Endothelial cell (in vitro differentiated cells): ENCODE measurements at places on chromosomes 12 and 14.

DNA sequence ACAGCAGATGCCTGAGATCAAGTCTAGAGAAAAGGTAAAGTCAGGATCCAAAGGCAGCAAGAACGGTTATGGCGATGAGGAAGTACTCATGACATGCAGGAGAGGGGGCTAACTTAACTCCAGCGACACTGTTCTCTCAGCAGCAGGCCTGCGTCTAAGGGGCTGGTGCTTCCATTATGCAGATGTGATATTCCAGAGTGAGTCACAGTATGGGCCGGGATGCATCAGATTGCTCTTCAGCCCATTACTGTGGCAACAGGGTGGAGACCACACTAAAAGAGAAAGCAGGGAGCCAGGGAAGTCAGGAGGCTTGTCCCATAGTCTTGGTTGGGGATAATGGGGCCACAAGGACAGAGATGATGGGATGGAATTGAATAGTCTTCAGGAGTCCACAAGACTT is 151.8 kb upstream of the NTF3 start:
- H3K27ac ChIP-seq = no peak overlapping the region
- no peak for DNase-seq
- H3K4me1 ChIP-seq = no peaks in the 10 kb centered on the region
- no peak overlapping the region for H3K4me3 ChIP-seq
- no peaks in the 10 kb centered on the region for H3K27me3 ChIP-seq

- DNase-seq = no peak
- H3K27me3 ChIP-seq = peaks cover 1% of the 10 kb centered on the region
- H3K27ac ChIP-seq = no peak overlapping the region
- H3K4me1 ChIP-seq = peaks cover 67% of the 10 kb centered on the region
Measured at GRCh38 chr12:62862259-62862881, 72.6 kb downstream of the PPM1H start.

DNA sequence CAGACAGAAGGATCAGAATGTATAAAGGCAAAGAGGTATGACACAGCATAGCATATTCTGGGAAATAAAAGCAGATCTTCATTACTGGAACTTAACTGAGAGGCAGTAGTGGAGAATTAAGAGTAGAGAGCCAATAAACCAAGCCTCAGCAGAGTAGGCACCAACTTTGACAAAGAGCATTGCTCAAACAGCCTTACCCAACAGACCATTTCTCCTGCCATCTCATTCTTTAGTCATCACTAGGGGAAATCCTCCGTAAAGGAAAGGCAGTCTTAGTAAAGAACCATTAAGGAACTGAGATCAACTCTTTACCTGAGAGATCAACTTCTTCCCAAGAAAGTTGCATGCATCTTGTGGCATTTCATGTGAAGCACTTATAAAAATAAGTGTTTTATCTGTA is 36.6 kb downstream of the SENP1 start:
- peaks cover 22% of the 10 kb centered on the region for H3K36me3 ChIP-seq
- no peaks in the 10 kb centered on the region for H3K4me1 ChIP-seq
- no peak for DNase-seq
- no peak overlapping the region for H3K4me3 ChIP-seq

GRCh38 chr14:59098377-59098776 is 90.1 kb upstream of the DAAM1 start:
- no peak for DNase-seq
- H3K27ac ChIP-seq = no peak overlapping the region
- peaks cover 5% of the 10 kb centered on the region for H3K4me1 ChIP-seq

- H3K27me3 ChIP-seq = no peaks in the 10 kb centered on the region
- no peaks in the 10 kb centered on the region for H3K36me3 ChIP-seq
- peak overlapping the region; percentile 44 for H3K27ac ChIP-seq
Measured at GRCh38 chr12:14665354-14666348, 30.7 kb downstream of the GUCY2C start.

GRCh38 chr12:122117979-122118378 is 39.4 kb downstream of the MLXIP start:
- no peaks in the 10 kb centered on the region for H3K27me3 ChIP-seq
- H3K4me1 ChIP-seq = peaks cover 7% of the 10 kb centered on the region
- no peak for DNase-seq
- no peak overlapping the region for H3K27ac ChIP-seq

DNA sequence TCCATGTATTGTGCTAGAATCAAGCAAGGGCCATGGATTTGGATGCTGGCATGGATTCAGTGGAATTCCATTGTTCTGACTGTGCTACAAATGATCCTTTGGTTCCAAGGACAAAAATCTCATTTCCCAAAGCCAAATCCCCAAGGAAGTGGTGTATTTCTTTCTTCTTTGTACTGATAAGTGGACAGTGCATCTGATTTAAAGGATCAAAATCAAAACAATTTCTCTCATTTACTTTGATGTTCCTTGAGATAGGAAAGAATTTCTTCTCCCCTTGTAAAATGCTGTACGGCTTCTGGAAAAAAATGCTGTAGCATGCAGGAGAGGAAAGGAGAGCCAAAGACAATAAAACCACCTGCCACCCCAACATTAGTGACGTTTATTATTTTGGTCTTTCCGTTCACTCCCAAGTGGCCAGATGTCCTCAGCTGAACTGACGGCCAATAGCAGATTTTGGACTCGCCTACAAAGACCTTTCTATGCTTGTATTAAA is 185.7 kb downstream of the PRKD1 start:
- H3K4me3 ChIP-seq = no peak overlapping the region
- H3K27me3 ChIP-seq = no peaks in the 10 kb centered on the region
- H3K4me1 ChIP-seq = peaks cover 4% of the 10 kb centered on the region
- no peak for DNase-seq
- no peak overlapping the region for H3K27ac ChIP-seq

GRCh38 chr12:90897986-90898385 is 57.0 kb downstream of the CCER1 start:
- H3K4me1 ChIP-seq = no peaks in the 10 kb centered on the region
- H3K36me3 ChIP-seq = no peaks in the 10 kb centered on the region
- no peak overlapping the region for H3K27ac ChIP-seq
- no peak for DNase-seq
- H3K27me3 ChIP-seq = peaks cover 1% of the 10 kb centered on the region

- H3K4me1 ChIP-seq = peaks cover 5% of the 10 kb centered on the region
- H3K27me3 ChIP-seq = peaks cover 10% of the 10 kb centered on the region
- H3K27ac ChIP-seq = peak overlapping the region; percentile 80
- H3K36me3 ChIP-seq = peaks cover 76% of the 10 kb centered on the region
- peak overlapping the region; percentile 89 for H3K4me3 ChIP-seq
Measured at GRCh38 chr14:91315844-91316267, 71.4 kb upstream of the GPR68 start.

- no peaks in the 10 kb centered on the region for H3K4me1 ChIP-seq
- no peak overlapping the region for H3K27ac ChIP-seq
- no peaks in the 10 kb centered on the region for H3K27me3 ChIP-seq
- H3K36me3 ChIP-seq = no peaks in the 10 kb centered on the region
- H3K4me3 ChIP-seq = no peak overlapping the region
Measured at GRCh38 chr12:58008634-58009033, 67.3 kb downstream of the ATP23 start.

DNA sequence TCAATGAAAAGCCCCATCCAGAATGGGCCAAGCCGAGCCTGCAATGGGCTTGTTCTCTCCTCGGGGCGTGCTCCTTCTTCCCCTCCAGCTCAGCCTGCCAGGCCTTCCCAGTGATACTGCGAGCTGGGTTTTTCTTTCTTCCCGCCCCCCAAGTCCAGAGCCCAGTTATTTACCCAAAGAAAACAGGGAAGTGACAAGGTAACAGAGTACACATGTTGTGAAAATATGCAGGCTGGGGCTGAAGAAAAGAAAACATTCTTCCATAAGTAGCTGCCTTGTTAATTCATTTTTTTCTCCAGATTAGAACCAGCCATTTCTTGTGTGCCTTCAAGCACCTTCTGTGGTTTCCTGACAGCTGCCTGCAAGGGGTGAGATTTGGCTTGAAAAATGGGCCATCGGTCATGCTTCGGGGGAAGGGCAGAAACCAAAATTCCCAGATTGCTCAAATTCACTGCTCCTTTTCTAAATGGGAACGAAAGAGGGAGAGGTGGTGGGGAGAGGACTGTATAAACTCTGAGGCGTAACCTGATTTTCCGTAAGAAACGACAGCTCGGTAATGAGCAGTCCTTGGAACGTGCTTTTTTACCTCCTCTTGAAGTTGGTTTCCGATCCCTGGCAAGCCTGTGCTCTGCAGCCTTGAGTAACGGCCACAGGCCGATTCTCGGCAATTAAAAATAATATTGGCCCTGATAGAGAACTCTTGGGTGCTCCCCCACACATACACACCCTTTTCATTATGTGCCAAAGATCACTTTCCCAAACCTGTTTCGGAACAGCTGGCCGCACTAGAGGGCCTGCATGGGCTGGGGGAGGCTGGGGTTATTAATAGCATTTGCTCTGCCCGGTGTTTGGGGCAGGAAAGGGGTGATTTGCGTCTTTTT is 229.4 kb downstream of the ZFP36L1 start:
- peaks cover 45% of the 10 kb centered on the region for H3K4me1 ChIP-seq
- H3K27ac ChIP-seq = peak overlapping the region; percentile 73
- H3K27me3 ChIP-seq = peaks cover 4% of the 10 kb centered on the region
- no peak for DNase-seq
- H3K36me3 ChIP-seq = peaks cover 3% of the 10 kb centered on the region

- H3K4me3 ChIP-seq = no peak overlapping the region
- no peaks in the 10 kb centered on the region for H3K36me3 ChIP-seq
- H3K27me3 ChIP-seq = peaks cover 2% of the 10 kb centered on the region
- no peak for DNase-seq
- no peak overlapping the region for H3K27ac ChIP-seq
- peaks cover 25% of the 10 kb centered on the region for H3K4me1 ChIP-seq
Measured at GRCh38 chr14:54503486-54503885, 6.2 kb upstream of the CGRRF1 start.

DNA sequence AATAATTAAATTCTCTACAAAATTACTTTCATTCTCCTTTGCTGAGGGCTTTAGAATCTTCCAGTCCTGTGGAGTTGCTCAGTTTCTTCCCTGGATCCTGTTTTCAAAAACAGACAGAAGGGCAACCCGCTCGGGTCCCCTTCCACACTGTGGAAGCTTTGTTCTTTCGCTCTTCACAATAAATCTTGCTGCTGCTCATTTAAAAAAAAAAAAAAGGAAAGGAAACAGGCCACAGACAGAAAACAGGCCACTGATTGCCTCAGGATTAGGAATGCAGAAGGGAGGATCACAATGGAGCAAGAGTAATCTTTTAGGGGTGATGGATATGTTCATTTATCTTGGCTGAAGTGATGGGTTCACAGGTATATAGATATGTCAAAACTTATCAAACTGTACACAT is 29.5 kb upstream of the HIGD1C start:
- H3K4me1 ChIP-seq = peaks cover 35% of the 10 kb centered on the region
- H3K27me3 ChIP-seq = no peaks in the 10 kb centered on the region
- peak overlapping the region; percentile 96 for H3K27ac ChIP-seq
- DNase-seq = no peak

- no peak overlapping the region for H3K27ac ChIP-seq
- DNase-seq = no peak
- no peak overlapping the region for H3K4me3 ChIP-seq
- H3K27me3 ChIP-seq = peaks cover 13% of the 10 kb centered on the region
- no peaks in the 10 kb centered on the region for H3K36me3 ChIP-seq
Measured at GRCh38 chr14:91400696-91401095, 16.9 kb downstream of the CCDC88C start.

- H3K36me3 ChIP-seq = no peaks in the 10 kb centered on the region
- H3K27me3 ChIP-seq = peaks cover 5% of the 10 kb centered on the region
- DNase-seq = no peak
- H3K4me1 ChIP-seq = no peaks in the 10 kb centered on the region
- H3K4me3 ChIP-seq = no peak overlapping the region
- no peak overlapping the region for H3K27ac ChIP-seq
Measured at GRCh38 chr14:33611405-33612196, 339.3 kb downstream of the EGLN3 start.

- DNase-seq = no peak
- H3K4me1 ChIP-seq = peaks cover 35% of the 10 kb centered on the region
- no peak overlapping the region for H3K4me3 ChIP-seq
- H3K36me3 ChIP-seq = peaks cover 48% of the 10 kb centered on the region
- peaks cover under 1% of the 10 kb centered on the region for H3K27me3 ChIP-seq
- no peak overlapping the region for H3K27ac ChIP-seq
Measured at GRCh38 chr14:39181026-39181692, 6.1 kb downstream of the PNN start.

- no peaks in the 10 kb centered on the region for H3K27me3 ChIP-seq
- H3K4me3 ChIP-seq = no peak overlapping the region
- no peaks in the 10 kb centered on the region for H3K4me1 ChIP-seq
- H3K36me3 ChIP-seq = no peaks in the 10 kb centered on the region
Measured at GRCh38 chr12:110366321-110367142, 37.0 kb downstream of the ANAPC7 start.

GRCh38 chr14:36212577-36212976 is 36.1 kb upstream of the PTCSC3 start:
- no peak overlapping the region for H3K4me3 ChIP-seq
- no peaks in the 10 kb centered on the region for H3K36me3 ChIP-seq
- H3K27ac ChIP-seq = no peak overlapping the region

DNA sequence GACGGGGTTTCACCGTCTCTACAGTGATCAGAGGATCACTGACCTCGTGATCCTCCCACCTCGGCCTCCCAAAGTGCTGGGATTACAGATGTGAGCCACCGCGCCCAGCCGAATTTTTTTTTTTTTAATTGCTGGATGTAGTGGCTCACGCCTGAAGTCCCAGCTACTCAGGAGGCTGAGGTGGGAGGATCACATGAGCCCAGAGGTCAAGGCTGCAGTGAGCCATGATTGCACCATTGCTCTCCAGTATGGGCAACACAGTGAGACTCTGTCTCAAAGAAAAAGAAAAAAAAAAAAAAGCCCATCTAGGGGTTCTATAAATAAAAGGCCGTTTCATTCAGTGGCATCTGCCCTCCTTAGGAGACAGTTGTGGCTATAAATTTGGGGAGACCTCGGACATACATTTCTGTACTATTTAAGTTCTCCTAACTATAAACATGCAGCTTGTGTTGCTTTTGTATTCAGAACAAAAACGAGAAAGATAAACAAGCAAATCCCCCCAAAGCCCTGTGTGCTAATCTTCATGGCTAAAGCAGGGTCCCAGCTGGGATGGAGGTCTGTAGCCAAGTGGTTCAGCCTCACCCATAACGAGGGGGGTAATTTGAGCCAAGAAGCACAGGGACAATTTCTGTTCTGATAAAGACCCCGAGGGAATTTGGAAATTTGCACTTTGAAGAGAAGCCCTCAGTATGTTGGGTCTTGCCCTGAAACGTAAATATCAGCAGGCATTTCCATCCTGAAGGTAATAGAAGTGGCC is 35.0 kb upstream of the BCL7A start:
- H3K4me1 ChIP-seq = no peaks in the 10 kb centered on the region
- peaks cover 2% of the 10 kb centered on the region for H3K27me3 ChIP-seq
- DNase-seq = no peak
- no peak overlapping the region for H3K27ac ChIP-seq
- no peaks in the 10 kb centered on the region for H3K36me3 ChIP-seq

DNA sequence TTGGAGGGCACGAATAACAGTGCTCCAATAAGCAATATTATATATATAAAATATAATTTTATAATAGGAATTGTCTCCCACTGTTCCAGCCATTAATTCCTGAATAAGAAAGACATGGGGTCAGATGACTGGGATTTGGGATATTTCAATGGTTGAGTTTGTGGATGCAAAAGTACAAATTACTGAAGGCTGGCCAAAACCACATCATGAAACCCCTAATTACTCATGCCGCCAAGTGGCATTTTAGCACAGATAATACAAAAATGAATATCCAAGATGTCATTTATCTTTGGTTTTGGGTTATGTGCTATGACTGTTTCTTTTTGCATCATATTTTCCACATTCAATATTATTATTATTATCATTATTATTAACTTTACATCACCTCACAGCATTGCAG is 261.4 kb upstream of the TBX3 start:
- no peak overlapping the region for H3K4me3 ChIP-seq
- no peaks in the 10 kb centered on the region for H3K27me3 ChIP-seq

GRCh38 chr12:45122768-45123380 is 72.0 kb upstream of the DBX2 start:
- no peaks in the 10 kb centered on the region for H3K27me3 ChIP-seq
- DNase-seq = peak; percentile 14
- H3K4me3 ChIP-seq = no peak overlapping the region
- H3K36me3 ChIP-seq = no peaks in the 10 kb centered on the region
